ENCODE measurements at places on chromosomes 12 and 14.

GRCh38 chr14:81440041-81440440 is 39.9 kb upstream of the STON2 start:
- DNase-seq: no peak

DNA sequence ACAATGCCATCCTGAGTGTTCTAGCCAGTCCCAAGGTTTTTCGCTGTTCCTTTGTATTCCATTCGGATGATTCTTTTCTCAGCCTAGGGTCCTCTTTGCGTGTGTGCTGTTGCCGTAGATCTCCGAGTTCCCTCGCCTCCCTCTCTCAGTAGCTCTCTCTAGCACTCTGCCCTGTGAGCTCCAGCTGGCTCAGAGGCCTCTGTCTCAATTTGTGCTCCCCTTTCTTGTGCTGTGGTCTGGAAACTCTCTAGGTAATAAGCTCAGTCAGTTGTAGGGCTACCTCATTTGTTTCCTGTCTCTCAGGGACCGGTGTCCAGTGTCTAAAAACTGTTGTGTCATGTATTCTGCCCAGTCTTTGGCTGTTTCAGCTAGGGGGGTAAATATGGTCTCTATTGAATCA is 179.3 kb downstream of the PCNX1 start:
- no peak for DNase-seq

GRCh38 chr12:21677622-21678277 is 20.1 kb upstream of the LDHB start:
- DNase-seq: no peak

GRCh38 chr14:75458305-75458704 is 30.5 kb downstream of the JDP2 start:
- no peak for DNase-seq

GRCh38 chr12:31506515-31507306 is 84.2 kb downstream of the DENND5B start:
- no peak for DNase-seq

DNA sequence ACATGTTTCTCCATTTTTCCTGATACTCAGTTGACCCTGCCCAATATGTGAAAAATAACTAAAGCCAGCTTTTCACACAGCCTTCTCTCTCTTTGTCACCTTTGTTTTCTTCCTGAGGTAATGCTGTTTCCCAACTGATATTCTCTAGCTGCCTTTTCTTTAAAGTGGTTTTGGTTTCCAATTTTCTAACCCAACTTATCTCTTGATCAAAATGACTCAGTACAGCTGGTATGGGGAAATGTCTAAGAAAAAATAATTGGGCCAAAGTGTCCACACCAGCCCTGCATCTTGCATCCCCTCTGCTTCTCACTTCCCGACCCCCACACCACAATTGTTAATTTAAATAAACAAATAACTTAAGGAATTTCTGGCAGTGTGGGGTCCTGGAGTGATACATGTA is 193.8 kb downstream of the SYT1 start:
- no peak for DNase-seq

- no peak for DNase-seq
Observed at GRCh38 chr12:46506198-46506597, 133.6 kb upstream of the SLC38A2 start.

Measured in psoas muscle (tissue), 8 donors.